ENCODE measurements at places on chromosomes 5 and 9. TPM values are rescaled to one million over a fixed set of nuclear protein-coding genes. Genes with fewer than 3 reads are reported as not detected.

The LCP2 gene
- total RNA-seq, result not detected

The SMIM33 gene
- not detected for total RNA-seq

The LPAR1 gene
- 74.5 TPM for total RNA-seq

The BTNL3 gene
- not detected for total RNA-seq

The MYMK gene
- total RNA-seq, result not detected

The PTGER4 gene
- total RNA-seq, result 4.8 TPM

The FAM193B gene
- 30.7 TPM for total RNA-seq

The GRIA1 gene
- under 0.01 TPM for total RNA-seq

The SPOCK1 gene
- 17.0 TPM for total RNA-seq

The ENG gene
- total RNA-seq, result 31.6 TPM

The FCN2 gene
- not detected for total RNA-seq

The NUTM2F gene
- not detected for total RNA-seq

The TRIM36 gene
- total RNA-seq, result 0.39 TPM

The LCN9 gene
- not detected for total RNA-seq

The SLC25A2 gene
- total RNA-seq, result 0.39 TPM

The TRAF1 gene
- 2.9 TPM for total RNA-seq

The CFAP90 gene
- not detected for total RNA-seq

The UGT3A1 gene
- total RNA-seq, result not detected

The SLC23A1 gene
- not detected for total RNA-seq
